ENCODE measurements at places on chromosomes 13 and 19.

GRCh38 chr13:108115738-108116137, 99.6 kb downstream of the LIG4 start:
- no peak for DNase-seq

- DNase-seq = no peak
Measured at GRCh38 chr13:47025791-47026447, 129.1 kb upstream of the HTR2A start.

DNA sequence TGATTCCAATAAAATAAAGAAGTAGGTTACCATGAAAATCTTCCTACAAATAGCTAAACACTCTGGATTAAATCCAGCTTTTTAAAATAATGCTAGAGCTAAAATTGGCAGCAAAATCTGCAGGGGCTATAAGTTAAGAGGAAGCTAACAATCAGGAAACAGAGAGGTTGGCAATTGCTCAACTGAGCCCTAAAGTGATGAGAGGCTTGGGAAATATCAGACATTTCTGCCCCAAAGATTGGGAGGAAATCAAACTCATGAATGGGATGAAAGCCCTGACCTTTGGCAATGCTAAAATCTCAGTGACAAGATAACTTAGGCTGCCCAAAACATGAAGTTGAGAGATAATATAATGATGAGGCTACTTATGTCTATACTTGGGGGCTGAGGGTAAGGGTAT, 1437.9 kb downstream of the EFNB2 start:
- DNase-seq = no peak

DNA sequence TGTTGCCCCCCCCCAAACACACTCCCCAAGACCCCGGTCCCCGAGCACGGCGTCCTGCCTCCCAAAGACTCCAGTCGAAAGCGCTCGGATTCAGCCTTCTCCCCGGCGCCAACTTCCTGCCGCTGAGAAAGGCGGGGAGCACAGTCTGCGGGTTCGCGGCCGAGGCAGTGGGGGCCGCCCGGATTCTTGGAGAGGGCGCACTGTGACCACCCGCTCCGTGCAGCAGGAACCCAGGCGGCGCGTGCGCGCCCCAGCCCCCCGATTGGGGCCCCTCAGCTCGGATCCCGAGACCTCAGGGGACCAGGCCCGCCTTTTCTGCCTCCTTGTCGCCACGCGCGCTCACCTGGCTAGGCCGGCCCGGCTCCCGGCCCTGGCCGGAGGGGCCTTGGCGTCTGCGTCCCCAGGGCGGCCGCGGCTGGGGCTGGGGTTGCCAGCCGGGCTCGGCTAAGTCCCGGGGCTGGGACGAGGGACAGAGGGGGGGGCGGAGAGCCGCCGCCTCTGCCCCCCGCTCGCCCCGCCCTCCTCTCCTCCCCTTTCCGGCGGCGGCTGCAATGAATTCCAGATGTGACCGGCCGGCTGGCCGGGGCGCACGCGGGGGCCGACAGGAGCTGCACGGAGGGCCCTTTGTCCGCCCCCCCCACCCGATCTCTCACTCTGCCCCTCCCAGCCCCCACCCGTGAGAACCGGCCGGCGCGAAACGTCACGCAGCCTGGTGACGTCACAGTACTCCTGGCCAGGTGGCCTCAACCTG, at the start of gene S1PR2:
S1PR2 (minus strand) TSS at position 471 of the 751 bp plus-strand sequence. CDS start 6,426 bp downstream, outside the sequence.
- peak; percentile 79 for DNase-seq

GRCh38 chr19:28170066-28170465, 1042.9 kb downstream of the UQCRFS1 start:
- DNase-seq = no peak

GRCh38 chr19:3721131-3721886, 13.1 kb downstream of the TJP3 start:
- peak; percentile 86 for DNase-seq

- DNase-seq = no peak
Measured at GRCh38 chr19:5600797-5601196, 21.8 kb downstream of the SAFB2 start.

- peak; percentile 29 for DNase-seq
Measured at GRCh38 chr19:39506944-39507714, 7.8 kb upstream of the SELENOV start.

- DNase-seq = no peak
Measured at GRCh38 chr13:33285420-33286124, at the start of gene STARD13. STARD13 (minus strand) TSS chr13:33285755; CDS start chr13:33285638, 117 bp downstream.

DNA sequence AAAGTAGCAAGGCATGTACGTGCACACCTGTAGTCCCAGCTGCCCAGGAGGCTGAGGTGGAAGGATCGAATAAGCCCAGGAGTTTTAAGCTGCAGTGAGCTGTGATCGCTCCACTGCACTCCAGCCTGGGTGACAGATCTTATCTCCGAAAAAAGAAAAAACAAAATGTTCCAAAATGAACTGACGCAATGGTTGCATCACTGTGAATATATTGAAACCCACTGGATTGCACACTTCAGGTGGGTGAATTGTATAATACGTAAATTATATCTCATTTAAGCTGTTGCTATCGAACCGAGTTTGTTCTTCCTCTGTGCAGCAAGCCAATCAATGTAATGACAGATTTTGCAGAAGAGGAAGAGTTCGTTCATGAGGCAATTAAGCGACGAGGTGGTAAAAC, 1.6 kb upstream of the CASP14 start:
- no peak for DNase-seq

DNA sequence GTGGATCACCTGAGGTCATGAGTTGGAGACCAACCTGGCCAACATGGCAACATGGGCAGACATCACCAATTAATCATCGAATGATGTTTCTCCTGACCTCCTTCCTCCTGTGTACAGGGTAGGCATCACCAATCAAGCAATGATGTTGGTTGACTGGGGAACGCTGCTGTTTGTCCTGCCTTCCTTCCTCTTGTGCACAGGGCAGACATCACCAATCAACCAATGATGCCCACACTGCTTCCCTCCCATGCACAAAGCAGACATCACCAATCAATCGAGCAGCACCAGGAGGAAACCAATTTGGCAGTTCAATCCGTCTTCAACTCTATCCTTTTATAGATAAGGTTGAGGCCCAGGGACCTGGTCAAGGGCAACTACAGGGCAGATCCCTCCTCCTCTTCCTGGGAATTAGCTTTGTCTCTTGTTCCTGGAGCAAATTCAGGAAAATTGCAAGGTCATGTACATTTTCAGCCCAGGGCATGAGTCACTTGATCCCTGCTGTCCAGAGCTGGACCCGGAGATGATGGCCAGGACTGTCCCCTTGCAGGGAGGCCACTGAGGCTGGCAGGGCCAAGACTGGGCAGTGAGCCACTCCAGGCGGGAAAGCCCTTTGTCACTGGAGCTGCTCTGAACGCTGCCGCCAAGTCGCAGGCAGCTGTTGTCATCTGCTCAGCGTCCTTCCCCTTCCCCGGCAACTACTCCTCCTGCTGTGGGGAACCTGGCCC, 5.3 kb upstream of the CSNK1G2 start:
- DNase-seq = no peak

DNA sequence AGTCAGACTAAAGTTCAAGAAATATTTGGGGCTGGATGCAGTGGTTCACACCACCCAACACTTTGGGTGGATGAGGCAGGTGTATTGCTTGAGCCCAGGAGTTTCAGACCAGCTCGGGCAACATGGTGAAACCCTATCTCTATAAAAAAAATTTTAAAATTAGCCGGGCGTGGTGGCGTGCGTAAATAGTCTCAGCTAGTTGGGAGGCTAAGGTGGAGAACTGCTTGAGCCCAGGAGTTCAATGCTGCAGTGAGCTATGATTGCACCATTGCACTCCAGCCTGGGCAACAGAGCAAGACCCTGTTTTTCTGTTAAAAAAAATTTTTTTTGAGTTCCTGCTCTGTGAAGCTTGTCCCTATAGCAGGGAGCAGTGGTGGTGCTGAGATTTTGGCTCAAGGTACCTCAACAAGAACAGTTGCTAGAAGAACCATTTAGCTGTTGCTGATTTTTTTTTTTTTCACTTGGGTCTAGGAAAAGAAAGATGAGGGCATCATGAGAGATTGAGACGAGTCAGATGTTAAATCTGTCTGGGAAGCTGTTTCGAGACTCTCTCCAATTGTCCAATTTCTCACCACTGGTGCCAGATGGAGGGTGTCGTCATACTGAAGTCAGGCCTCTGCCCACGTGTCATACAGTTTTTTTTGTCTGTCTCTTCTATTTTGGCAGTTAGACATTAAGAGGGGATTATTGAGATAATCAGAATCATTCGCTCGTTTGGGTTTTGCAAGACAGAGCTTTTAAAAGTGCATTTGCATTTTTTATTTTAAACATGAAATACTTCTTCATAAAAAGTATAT, 3.7 kb downstream of the SLC25A42 start:
- DNase-seq = no peak

- DNase-seq = peak; percentile 84
Measured at GRCh38 chr13:112873851-112874750, 94.9 kb upstream of the MCF2L start.

DNA sequence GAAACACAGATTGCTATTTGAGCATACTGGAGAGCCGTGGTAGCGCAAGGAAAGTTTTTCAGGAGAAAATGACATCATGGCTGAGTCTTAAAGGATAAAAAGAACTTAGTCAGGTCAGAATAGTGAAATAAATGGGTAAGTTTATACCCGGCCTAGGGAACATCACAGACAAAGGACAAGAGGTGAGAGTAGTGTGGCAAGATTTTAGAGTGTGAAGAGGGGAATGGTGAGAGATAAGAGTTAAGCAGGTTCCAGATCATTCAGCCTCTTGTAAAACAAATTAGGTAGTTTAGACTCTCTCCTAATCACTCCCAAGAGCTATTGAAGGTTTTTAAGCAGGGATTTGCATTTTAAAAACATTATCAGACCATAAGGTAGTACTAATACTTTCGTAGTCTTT, 116.0 kb upstream of the MAB21L1 start:
- no peak for DNase-seq

- DNase-seq = no peak
Measured at GRCh38 chr19:39307046-39307821, 11.0 kb downstream of the IFNL1 start.
